ENCODE measurements at places on chromosomes 11 and 22. TPM values are rescaled to one million over a fixed set of nuclear protein-coding genes. Genes with fewer than 3 reads are reported as not detected.

DNA sequence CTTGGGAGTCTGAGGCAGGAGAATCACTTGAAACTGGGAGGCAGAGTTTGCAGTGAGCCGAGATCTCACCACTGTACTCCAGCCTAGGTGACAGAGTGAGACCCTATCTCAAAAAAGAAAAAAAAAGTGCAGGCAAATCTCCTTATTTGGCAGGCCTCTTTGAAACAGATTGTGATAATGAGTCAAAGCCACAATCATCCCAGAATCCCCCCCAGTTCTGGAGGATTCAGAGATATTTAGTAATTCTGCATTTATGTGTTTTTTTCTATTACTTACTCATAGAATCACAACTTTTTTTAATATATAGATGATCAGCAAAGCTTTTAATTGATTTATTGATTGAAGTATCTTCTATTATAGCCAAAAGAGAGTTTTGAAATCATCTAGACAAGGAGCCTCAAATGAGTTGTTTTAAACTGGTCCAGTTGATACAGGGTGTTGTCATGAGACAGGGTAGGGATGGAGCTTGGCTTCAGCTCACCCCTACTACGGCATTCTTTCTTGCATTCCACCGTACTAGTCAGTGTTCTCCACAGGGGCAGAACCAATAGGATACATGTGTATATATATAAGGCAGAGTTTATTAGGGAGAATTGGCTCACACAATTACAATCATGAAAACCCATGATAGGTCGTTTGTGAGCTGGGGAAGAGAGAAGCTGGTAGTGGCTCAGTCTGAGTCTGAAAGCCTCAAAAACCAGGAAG, 39.3 kb upstream of the SORL1 start:
- no peak for DNase-seq

DNA sequence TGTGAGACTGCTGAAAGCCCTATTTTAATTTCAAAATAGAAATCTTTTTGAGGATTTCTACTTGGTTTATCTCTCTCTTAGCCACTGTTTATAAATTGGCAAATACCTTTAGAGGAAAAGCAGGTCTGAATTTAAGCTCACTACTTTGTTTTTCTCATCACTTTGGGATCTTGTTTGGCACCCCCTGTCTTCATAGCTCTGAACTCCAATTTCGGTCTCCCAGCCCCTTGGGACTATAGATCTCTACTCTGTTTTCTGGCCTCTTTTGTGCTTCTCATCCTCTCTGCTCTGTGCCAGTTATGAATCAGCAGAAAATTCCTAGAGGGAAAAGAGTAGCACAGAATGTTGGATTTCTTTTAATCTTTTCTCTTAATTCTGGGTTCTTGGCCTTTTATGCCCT, 118.3 kb downstream of the CYP2R1 start:
- DNase-seq: no peak

GRCh38 chr11:78920329-78920728, 345.7 kb upstream of the NARS2 start:
- no peak for DNase-seq

GRCh38 chr22:23414727-23415489, 165.2 kb downstream of the IGLL1 start:
- no peak for DNase-seq

- DNase-seq: no peak
These were observed 21.9 kb downstream of the IGSF9B start for GRCh38 chr11:133934599-133935550.

DNA sequence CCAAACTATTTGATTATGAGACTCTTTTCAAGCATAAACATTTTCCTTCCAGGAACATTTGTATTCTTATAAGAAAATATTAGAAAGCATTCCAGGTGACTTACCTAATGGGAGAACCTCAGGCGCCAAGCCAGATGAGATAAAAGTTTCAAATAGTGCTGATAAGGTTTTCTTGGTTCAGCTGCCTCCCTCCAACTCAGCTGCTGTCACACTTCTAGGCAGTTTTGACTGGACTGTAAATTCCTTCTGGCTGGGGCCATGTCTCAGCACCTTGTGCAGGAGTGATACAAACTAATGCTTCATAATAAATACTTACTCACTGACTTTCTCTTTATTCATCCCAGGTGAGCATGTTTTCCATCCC, 131.1 kb downstream of the MED15 start:
- no peak for DNase-seq

- DNase-seq: no peak
These were observed 623.2 kb downstream of the OPCML start for GRCh38 chr11:132909021-132909606.

GRCh38 chr22:19645905-19646304, 68.4 kb upstream of the SEPTIN5 start:
- DNase-seq: no peak

GRCh38 chr22:37681556-37682049, 4.5 kb upstream of the NOL12 start:
- DNase-seq: peak; percentile 69

GRCh38 chr22:22924369-22925145, 36.9 kb downstream of the IGLL5 start:
- DNase-seq: no peak

- DNase-seq: no peak
These were observed 243.7 kb upstream of the TBCEL start for GRCh38 chr11:120780239-120780638.

The FAM180B gene
- total RNA-seq: 0.25 TPM

The PGA5 gene
- not detected for total RNA-seq

The ZP1 gene
- not detected for total RNA-seq

The CATSPERZ gene
- total RNA-seq: not detected

The PHOX2A gene
- not detected for total RNA-seq

The OR52I1 gene
- total RNA-seq: not detected

The MRGPRG gene
- not detected for total RNA-seq

The MCHR1 gene
- not detected for total RNA-seq

The UPK3A gene
- not detected for total RNA-seq

The OTOG gene
- total RNA-seq: not detected

All from activated T-helper 2 cell treated with anti-CD3 and anti-CD28 coated beads, Interferon-gamma antibody, Interleukin-2, Interleukin-4, amounts not matched to agents 10 μg/mL and 5 μg/mL and 100 μg/mL, durations not matched to agents 14 hours and 24 hours and 36 hours (primary cell).